Activated CD4-positive, alpha-beta T cell treated with anti-CD3 and anti-CD28 coated beads, Interleukin-2, amount 50 U/mL, for 16 hours (primary cell): ENCODE measurements at places on chromosomes 12 and 14.
A peak's percentile ranks its signal among the peaks of the same experiment; 100 is the strongest.

GRCh38 chr14:62081012-62081612 lies 318.9 kb downstream of the SNAPC1 start:
- no peak for DNase-seq

DNA sequence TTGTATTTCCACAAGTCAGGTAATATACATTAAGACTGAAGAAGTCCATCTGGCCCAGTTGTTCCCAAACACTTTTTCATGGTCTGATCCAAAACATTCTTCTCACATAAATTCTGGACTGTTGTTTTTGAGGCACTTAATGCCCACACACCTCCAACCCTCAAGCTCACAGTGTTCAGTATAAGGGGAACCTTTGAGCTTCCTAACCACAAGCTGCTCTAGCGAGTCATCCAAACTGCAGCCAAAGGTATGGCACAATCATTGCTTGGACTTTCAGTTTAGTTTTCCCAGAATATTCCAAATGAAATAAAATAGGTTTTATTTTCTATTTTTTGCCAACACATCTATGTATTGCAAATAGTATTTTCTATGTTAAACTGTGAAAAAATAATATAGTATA lies 103.0 kb downstream of the PUS7L start:
- no peak for DNase-seq

- DNase-seq = no peak
Observed at GRCh38 chr12:116529686-116530085, 29.5 kb upstream of the MAP1LC3B2 start.

DNA sequence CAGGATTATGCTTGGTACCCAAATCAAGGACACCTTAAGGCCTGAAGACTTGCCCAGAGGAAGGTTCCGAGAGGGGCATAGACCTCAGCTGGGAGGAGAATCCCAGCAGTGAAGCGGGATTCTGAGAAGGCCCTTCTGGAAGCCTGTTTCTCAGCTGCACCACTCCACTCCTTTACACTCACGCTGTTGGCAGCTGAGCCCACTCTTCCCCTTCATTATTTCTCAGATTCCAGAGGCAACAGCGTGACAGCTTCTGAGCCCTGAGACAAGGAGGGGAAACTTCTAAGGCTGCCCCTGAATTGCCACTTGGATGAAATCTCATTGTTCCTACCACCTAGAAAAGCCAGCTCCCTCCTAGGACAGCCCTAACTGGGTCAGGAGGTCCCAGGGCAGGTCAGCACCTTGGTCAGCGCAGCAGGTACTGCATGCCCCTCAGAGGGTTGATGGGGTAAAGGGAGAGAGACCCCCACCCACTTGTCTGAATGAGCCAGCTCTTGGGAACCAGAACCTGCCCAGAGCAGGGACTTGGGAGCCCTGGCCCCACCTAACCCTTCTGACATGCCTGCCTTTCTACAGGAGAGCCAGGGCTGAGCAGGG lies 53.9 kb downstream of the ISCA2 start:
- no peak for DNase-seq

DNA sequence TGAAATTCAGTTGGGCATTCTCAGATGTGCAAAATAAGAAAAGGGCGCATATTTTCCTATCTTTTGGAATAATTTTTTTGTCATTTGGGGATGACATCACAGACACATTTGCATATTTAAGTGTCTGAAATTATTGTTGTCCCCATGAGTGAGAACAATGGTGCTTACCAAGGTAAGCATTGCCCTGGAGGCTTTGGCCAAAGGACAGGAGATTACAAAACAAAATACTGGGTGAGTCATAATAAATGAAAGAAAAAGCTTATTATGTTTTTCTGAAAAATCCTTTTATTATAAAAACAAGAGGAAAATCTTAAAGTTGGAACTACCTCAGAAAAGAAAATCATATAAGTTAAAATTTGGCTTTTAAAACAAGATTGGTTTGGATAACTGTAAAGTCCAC lies 254.9 kb downstream of the BTG1 start:
- no peak for DNase-seq

DNA sequence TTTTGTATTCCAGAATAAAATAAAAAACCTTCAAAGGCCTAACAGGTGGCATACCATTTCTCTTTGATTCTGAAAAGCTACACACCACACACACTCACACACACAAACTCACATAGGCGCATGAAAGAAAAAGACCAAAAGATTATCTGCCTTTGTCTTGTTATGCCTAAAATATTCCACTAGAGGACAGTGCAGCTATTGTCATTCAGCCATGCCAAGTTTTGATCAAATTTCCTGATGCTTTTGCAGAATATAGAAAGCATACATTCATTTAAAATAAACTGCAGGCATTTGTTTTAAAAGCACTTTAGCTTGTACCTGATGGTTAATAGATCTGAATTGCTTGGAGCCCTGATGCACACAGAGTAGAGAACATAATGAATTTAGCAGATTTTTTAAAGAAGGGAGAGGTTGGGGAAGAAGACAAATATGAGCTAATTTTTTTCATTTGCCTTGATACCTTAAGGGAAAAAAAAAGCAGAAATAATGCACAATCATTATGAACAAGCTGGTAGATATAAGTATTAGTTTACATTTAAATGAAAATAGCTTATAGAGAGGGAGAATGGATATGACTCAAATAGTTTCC lies 1766.9 kb upstream of the SEL1L start:
- peak; percentile 2 for DNase-seq

DNA sequence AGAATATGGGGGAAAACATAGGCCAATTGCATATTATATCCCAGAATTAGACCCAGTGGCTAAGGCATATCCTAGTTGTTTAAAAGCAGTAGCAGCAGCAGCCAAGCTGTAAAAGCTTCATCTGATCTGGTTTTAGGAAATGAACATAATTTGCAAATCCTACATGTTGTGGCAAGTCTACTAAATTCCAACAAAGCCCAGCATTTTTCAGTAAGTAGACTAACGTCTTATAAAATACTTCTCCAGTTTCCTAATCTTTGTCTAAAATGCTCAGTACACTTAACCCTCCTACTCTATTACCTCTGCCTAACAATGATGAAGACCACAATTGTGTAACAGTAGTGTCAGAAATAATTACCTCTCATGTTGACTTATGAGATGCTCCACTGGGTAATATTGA lies 70.9 kb upstream of the RERGL start:
- no peak for DNase-seq
